ENCODE measurements at places on chromosomes 13 and 19.

DNA sequence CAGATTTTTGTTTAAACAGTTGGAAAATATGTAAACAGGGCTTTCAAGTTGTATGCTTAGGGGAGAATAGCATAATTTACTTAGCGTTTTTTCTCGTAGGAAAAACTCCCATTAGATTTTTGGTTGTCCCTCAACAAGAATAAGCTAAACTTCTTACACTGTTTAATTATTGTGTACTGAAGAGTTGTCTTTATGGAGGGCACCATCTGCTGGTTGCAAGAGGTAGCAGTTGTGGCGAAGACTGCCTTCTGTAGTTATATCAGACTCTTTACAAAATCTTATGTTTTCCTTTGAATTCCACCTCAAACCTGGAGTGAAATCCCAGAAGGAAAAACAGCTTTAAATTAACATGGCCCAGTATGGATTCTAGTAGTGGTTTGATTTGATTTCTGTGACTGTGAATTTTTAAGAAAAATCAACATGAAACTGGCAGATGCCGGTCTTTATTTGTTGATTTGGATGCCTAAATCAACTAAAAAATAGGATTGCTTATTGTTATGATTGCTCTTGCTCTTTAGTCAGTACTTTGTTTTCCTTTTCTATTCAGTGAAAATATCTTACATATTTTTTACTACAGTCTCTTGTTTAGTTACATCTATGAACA is 53.4 kb downstream of the PDS5B start:
- DNase-seq: peak; percentile 42

DNA sequence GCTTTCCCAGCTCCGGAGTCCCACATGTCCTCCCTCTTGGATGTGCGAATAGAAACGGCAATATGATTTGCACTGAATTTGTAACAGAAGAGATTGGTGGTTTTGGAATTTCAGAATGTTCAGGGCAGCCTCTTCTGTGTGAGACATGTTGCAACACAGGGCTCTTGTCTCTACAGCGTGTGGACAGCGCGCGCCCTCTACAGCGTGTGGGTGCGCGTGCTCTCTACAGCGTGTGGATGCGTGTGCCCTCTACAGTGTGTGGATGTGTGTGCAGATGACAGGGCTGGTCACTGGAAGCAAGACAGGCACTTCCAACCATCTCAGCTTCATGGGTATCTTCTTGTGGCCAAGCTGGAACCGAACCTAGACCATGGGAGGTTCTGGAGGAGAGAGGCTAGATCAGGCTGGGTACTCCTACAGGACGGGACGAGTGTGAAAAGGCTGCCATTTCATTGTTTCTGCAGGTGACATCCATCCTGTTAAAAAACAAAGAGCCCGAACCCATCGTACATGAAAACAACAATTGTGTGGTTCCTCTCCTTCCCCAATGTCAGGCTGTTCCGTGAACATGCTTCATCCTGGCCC is 78.4 kb downstream of the TEX29 start:
- DNase-seq: no peak

DNA sequence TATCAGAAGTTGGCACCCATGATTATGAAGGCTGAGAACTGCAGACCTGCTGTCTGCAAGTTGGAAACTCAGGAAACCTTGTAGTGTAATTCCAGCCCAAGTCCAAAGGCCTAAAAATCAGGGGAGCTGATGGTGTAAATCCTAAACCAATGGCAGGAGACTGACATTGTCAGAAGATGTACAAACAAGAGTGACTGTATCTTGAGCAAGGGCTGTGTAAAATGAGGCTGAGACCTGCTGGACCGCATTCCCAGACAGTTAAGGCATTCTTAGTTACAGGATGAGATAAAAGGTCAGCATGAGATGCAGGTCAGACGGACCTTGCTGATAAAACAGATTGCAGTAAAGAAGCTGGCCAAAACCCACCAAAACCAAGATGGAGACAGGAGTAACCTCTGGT is 147.7 kb downstream of the COG6 start:
- DNase-seq: no peak

GRCh38 chr13:89554801-89555200 is 1792.7 kb upstream of the MIR17HG start:
- no peak for DNase-seq

GRCh38 chr13:33326246-33326645 is 40.7 kb upstream of the STARD13 start:
- DNase-seq: no peak

DNA sequence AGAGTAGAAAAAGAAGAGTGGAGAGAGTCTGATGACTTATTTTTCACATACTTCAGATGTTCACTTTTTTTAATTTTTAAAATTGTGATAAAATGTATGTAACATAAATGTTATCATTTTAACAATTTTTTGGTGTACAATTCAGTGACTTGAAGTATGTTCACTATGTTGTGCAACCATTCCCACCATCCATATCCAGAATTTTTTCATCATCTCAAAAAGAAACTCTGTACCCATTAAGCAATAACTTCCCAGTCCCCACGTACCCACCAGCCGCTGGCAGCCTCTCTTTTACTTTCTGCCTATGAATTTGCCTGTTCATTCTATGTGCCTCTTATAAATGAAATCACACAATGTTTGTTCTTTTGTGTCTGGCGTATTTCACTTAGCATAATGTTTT is 43.3 kb downstream of the SKA3 start:
- DNase-seq: no peak

DNA sequence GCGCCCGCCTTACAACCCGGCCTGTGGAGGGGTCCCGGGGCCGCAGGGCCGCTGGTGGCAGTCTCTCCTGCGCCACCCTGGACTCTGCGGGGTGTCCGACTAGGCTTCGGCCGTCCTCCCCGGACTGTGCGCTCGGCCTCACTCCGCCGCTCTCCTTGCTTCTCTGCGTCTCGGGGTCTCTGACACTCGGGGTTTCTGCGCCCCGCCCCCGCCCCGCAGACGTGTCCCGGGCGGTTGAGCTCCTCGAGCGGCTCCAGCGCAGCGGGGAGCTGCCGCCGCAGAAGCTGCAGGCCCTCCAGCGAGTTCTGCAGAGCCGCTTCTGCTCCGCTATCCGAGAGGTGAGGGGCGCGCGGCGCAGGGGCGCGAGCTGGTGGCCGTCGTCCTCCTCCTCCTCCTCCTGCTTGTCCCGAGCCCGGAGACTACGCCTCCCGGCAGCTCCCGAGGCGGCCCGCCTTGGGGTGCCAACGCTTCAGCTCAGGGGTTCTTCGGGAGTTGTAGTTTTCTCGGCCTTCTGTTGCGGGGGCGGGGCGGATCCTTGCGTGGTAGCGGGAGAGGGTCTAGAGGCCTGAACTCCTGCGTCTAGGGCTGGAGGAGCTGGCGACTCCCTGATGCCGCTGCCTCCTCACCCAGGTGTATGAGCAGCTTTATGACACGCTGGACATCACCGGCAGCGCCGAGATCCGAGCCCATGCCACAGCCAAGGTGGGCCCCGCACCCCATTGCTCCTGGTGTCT is 627 bp downstream of the LIN7B start:
- DNase-seq: peak; percentile 71

DNA sequence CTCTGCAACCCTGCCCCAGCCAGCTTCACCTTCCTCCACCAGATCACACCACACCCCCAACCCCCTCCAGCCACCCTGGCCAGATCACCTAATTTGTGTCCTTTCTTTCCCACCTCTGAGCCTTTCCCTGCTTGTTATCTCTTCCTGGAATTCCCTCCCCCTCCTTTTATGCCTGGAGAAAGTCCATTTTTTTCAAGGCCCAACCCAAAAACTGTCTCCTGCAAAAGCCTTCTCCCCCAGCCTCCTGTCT is 5.3 kb upstream of the TLE2 start:
- DNase-seq: no peak

DNA sequence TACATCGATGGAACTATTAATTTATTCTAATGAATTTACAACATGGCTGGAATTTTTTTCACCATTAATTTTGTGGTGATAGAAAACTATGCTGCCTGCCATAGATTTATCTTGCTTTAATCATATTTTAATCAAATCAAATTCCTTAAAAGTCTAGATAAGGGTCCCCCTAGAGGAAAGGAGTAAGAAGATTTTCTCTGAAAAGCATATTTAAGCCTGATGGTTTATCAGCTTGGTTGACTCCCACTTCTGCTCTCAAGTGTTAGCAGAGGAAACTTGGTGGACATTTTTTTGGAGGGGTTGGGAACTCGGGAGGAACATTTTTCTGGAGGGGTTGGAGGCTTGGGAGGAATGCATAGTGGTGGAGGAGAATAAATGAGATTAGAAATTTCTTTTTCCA is 253.3 kb downstream of the KCNRG start:
- no peak for DNase-seq

DNA sequence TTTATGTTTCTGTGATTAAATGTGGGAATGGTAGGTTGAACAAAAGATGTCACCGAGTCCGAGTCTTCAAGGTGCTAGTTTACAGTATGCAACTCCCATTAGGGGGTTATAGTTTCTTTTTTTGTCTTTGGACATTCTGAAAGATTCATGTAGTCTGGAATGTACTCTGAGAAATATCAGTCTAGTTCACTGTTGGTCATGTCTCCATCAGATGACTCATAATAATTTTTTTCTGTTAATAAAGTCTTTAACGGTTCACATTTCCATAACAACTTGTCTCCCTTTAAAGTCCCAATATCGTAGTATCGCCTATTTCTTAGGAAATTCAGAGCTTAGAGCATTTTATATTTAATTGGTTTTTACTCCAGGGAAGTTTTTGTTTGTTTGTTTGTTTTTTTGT is 13.5 kb upstream of the ESD start:
- no peak for DNase-seq

DNA sequence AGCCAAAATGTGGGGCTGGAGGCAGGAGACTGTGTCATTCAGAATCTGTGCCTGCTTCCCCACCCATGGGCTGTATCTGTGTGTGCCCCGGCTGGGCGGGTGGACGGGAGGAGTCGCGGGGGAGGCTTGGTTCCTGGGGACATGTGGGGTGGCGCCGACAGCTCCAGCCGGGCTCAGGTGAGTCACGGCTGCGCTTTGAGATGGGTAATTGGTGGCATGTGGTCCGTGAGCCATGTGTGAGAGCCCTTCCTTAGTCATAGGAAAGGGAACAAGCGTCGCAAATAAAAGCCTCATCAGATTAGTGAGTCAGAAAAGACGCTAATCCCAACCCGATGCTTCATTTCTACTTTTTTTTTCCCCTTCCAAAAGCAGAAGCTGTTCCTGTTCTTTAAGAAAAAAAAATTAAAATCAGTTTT is 118.6 kb upstream of the ZNF536 start:
- no peak for DNase-seq

- no peak for DNase-seq
These were observed 20.0 kb downstream of the DOCK9 start for GRCh38 chr13:98957731-98958442.

DNA sequence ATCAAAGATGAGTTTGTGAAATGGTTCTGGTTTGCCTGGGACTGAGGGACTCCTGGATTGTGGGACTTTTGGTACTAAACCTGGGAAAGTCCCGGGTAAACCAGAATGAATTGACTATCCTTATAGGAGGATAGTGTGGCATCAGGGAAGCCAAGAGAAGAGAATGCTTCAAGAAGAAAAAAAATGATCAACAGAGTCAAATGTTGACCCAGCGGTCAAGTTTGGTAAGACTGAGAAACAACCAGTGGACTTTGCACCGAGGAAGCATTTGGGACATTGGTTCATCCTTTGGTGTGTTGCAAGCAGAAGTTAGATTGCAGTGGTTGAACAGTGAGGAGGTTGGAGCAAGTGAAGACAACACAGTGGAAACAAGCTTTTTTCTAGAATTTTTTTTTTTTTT is 33.5 kb downstream of the CLEC17A start:
- DNase-seq: no peak

DNA sequence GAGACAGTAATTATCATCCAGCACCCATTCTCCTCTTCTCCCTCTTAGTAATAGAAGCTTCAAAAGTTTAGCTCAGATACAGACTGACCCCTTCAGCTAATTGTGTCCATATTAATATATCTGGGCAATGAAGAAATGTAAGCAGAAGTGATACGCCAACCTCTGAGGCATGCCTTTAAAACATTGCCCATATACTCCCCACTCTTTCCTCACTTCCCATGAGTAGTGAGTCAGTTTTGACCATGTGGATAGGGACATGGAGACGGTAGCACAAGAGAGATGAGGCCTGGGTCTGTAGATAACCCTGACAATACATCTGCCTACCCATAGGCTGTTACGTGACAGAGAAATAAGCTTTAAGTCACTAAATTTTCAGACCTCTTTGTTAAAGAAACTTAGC is 147.6 kb downstream of the KCTD12 start:
- DNase-seq: no peak

DNA sequence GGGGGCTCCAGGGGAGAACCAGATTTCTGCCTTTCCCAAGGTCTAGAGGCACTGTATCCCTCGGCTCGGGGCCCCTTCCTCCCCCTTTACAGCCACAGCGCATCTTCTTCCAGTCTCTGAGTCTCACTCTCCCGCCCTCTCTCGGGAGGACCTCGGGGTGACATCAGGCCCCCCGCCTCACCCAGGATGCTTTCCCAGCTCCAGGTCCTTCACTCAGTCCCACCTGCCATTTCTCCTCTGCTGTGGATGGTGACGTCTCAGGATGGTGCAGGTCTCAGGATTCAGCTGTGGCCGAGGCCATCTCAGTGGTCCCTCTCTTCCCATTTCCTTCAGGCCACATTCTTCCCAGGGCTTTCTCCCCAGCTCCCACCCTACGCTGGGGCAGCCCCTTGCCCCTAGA is 13.6 kb upstream of the KDM4B start:
- no peak for DNase-seq

- DNase-seq: no peak
These were observed 122.8 kb upstream of the KLF12 start for GRCh38 chr13:74256969-74257368.

DNA sequence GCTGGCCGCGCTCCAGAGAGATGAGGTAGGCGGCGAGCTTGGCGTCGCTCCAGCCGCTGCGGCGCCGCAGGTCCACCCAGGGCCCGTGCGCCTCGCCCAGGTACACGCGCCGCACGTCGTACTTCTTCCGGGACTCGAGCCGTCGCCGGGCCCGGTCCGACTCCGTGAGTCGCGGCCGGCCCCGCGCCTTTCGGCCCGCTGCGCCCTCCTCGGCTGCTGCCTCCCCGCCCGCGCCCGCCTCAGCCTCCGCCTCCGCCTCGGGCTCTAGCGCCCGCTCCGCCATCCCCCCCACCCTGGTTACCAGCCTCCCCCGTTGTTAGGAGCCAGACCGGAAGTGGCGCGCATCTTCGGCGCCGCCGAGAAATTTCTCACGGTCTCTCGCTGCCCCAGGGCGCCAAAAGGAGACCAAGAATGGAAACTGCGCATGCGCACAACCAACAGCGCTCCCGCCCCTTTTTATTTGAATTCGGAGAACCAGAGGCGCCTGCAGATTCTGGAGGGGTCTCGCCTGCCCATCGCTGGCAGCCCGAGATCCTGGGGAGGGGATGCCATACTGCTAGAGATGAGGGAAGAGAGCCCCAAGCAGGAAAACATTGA is at the start of gene ZNF653:
TSS of gene ZNF653 (minus strand) at position 336 of the 597 bp plus-strand sequence. CDS start at position 283, 53 bp downstream.
- DNase-seq: peak; percentile 97

GRCh38 chr13:26660766-26661165 is 99.8 kb downstream of the GPR12 start:
- DNase-seq: no peak

Data from stimulated activated CD8-positive, alpha-beta memory T cell treated with anti-CD3 and anti-CD28 coated beads, Interleukin-4, amount 100 ng/mL, for 48 hours (primary cell).